ENCODE measurements at places on chromosomes 1 and 21.

DNA sequence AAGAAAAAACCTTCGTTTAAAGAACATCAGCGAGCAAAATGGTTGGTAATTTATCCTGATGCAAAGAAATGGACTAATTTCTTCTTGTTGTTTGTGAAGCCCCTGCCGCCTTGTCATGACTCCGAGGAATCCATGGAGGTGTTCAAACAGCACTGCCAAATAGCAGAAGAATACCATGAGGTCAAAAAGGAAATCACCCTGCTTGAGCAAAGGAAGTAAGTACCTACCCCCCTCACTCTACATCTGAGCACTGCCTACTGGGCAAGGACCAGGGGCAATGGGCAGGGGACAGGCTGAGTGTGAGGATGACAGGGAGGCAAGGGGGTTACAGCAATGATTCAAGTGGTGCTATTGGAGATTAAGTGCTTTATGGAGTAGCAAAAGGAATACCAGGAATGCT is 29.4 kb downstream of the MAP3K7CL start:
- DNase-seq, result no peak

DNA sequence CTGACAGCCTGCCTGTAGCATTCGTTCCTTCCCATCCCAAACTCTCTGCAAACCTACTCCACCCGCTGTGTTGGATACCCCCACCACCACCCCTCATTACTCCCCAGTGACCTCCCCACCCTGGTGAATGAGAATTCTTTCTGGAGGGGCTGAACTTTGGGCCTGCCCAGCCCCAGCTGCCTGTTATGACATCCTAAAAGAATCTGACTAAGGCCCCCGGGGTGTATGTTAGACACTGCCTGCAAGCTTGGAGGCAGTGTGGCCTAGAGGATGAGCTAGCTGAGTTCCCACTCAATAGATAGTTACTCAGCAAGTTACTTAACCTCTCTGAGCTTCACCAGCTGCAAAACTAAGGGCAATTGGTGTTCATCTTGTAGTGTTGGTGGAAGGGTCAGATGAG is 110.2 kb upstream of the FGGY start:
- DNase-seq, result no peak

GRCh38 chr1:89723863-89724262 is 90.9 kb downstream of the LRRC8C start:
- DNase-seq, result peak; percentile 8

- no peak for DNase-seq
These were observed 423 bp downstream of the URB1 start for GRCh38 chr21:32392299-32392879.

DNA sequence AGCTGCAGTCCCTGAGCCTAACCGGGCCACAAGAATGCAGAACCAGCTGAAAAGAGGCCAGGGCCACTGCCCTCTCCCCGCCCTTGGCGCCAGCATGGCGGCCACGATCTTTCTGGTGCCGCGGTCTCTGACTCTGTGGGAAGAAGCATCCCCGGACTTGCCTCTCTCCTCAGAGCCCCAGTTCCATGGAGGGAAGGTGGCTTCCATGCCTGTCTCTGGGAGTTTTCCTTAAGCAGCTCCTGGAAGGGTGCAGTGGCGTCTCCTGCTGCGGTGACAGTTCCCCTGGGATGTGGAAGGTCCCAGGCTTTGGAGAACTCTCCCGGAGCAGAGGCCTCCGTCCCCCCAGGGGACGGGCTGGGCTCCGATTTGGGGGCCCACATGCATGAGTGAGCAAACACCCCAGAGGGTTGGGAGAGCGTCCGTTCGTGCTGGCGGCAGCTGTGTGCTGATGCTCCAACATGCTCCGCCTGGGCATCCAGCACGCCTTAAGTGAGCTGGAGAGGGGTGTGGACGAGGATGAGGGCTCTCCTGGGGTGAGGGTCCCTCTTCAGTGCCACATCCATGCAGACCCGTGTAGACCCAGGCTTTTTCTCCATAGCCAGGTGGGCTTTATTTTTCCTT is 109.8 kb upstream of the COL6A1 start:
- no peak for DNase-seq

- no peak for DNase-seq
These were observed 36.8 kb downstream of the FBXO42 start for GRCh38 chr1:16315437-16315836.

- no peak for DNase-seq
These were observed 46.7 kb upstream of the PLPPR4 start for GRCh38 chr1:99217599-99217998.

DNA sequence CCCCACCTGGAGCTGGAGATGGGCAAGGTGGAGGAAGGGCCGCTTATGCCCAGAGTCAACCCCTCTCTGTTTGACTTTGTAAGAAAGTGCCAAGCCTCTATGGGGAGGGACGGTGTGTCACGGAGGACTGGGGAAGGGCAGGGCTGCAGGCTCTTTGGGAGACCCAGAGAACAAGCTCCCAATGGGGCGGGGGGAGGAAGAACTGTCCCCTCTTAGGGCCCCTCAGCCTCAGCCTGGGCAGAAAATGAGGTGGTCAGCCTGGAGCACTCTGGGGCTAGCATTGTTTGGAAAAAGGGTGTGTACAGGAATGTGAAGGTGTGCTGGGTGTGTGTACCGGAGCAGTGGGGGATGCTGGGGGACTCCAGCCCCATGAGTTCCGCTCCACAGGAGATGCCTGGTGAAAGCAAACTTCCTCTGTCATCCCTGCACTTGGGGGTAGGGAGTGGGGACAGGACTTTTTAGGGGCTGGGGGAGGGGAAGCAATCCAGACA is 1.2 kb upstream of the INAVA start:
- DNase-seq, result no peak

DNA sequence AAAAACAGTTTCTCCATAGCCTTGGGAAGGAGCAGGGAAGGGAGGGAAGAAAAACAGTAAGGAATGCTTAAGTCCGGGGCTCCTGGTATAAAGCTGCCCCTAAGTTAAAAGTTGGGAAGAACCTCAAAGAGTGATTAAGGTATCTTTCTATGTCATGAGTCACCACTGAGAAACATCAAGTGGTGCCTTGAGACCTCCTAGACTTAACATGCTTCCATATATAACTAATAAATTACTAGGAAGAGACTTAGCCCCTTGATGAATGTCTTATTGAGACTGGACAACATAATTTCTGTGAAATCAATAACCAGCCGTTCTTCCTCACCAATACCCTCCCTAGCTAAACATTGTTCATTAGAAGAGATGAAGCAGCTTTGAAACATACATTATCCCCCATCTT is 121.8 kb upstream of the SLC44A3 start:
- DNase-seq, result no peak

- DNase-seq, result no peak
These were observed 146.0 kb downstream of the MAGI3 start for GRCh38 chr1:113536182-113536780.

GRCh38 chr1:246794048-246794827 is 70.0 kb downstream of the SCCPDH start:
- DNase-seq, result no peak

DNA sequence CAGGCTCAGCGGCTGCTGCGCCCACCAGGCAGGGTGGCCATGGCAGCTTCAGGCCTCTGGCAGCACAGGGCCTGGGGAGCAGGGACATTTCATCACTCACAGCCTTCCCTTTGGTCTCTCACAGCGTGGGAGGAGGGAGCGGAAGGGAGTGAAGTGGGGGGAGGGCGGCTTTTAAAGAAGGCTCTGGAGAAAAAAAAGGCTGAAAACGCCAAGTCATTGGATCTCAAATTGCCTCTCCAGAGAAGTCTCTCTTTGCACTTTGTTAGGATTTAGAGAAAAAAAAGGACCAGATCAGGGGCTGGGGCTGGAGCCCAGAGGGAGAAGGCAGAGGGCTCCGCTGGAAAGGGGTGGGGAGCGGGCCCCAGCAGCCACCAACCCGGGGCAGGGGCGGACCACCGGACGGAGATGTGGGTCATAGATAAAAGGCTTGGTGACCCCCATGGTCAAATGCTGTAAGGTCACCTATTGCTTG is 209.9 kb downstream of the GRIK3 start:
- no peak for DNase-seq

GRCh38 chr21:37503848-37504467 is 137.4 kb downstream of the DYRK1A start:
- no peak for DNase-seq

- no peak for DNase-seq
These were observed 74.1 kb upstream of the IRF2BP2 start for GRCh38 chr1:234683861-234684632.

- no peak for DNase-seq
These were observed 2.2 kb downstream of the UBAP2L start for GRCh38 chr1:154222918-154223317.

- DNase-seq, result no peak
These were observed 3.4 kb downstream of the LHX9 start for GRCh38 chr1:197920414-197921117.

DNA sequence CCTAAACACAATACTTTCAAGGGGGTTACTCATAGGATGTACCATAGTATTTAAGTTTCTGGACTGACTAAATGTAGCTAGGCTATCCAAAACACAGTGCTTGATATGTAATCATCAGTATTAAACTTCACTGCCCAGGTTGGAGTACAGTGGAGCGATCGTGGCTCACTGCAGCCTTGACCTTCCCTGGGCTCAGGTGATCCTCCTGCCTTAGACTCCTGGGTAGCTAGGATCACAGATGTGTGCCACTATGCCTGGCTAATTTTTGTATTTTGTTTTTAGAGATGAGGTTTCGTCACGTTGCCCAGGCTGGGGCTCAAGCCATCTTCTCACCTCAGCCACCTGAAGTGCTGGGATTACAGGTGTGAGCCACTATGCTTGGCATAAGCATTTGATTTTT is 10.6 kb downstream of the NASP start:
- DNase-seq, result no peak

DNA sequence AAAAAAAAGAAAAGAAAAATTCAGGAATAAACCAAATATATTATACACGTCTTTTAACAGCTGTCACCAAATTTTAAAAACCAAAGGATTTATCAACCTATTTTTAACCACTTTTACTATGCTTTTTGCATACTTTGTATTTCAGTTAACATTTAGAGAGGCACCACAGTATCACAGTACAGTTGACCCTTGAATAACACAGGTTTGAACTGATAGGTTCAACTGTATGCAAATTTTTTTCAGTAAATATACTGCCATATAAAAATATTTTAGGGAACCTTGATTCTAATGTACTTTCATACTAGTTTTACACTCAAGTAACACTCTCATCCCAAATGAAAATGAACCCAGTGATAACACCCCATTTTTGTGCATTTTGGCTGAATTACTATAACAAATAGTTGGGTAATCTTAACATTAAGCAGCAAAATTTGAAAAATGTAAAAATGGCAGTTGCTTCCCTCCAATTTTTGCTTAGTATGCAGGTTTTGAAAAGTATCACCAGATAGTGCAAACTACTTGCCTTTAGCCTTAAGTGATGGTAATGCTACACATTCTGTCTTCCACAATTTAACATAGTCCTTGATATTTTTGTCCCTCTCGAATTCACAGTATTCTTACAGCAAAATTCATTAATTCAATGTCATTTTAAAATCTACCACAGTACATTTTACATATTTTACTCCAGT is 10.8 kb upstream of the ADCY10 start:
- DNase-seq, result no peak

DNA sequence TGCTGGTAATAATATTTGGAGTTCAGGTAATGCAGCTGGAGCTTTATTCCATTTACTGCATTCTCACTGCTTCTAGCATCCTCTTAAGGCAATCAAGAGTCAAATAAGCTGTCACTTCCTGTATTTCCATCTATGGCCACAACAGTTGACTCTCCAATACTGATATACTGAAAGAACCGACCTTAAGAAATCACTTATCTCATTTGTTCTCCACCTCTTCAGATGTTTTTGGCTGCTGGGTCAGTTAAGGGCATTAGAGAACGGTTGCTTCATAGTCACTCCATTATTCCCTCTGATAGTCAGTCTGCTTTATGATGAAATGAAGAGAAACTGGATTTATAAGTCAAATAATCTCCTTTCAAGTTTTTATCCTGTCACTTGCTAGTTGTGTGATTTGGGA is 14.2 kb upstream of the RGS4 start:
- DNase-seq, result no peak

DNA sequence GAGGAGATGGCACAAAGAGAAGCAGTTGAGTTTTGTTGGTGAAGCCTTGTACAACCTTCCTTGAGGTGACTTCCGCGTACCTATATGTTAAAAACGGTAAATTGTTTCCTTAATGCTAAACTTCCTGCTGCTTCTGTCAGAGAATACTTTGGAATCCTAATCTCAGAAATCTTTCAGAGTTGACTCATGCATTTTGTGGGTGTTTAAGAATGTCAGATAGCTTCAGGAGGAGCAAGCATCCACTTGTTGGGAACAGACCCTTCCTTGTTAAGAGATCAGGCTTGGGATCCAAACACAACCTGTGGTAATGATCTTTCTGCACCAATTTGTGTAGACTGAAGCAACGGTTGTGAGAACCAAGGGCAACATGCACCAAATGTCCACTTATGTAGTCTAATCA is 29.5 kb downstream of the AK4 start:
- no peak for DNase-seq

GRCh38 chr1:185388346-185388745 is 71.3 kb upstream of the IVNS1ABP start:
- no peak for DNase-seq

DNA sequence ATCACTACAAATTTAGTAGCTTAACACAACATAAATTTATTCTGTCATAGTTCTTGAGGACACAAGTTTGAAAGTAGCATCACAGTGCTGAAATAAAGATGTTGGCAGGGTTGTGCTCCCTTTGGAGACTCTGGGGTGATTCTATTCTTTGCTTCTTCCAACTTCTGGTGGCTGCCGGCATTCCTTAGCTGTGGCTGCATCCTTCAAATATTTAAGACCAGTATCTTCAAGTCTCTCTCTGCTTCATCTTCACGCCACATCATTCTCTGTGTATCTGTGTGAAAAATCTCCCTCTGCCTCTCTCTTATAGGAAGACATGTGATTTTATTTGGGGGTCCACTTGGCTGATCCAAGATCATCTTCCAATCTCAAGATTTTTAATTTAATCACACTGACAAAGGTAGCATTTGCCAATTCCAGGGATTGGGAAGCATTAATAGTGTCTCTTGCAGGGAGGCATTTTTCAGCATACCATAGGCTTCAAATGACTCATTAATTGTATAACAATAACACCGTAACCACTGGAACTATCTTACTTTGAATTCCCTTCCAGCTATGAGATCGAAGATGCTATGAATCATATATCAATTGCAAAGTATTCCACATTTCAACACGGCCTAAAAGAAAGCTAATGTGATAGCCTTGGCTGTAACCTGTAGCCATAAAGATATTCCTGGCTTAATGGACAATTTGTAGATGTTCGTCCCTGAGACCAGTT is 74.6 kb downstream of the DPT start:
- DNase-seq, result no peak

GRCh38 chr1:15211424-15211823 is 35.6 kb upstream of the FHAD1 start:
- DNase-seq, result no peak

DNA sequence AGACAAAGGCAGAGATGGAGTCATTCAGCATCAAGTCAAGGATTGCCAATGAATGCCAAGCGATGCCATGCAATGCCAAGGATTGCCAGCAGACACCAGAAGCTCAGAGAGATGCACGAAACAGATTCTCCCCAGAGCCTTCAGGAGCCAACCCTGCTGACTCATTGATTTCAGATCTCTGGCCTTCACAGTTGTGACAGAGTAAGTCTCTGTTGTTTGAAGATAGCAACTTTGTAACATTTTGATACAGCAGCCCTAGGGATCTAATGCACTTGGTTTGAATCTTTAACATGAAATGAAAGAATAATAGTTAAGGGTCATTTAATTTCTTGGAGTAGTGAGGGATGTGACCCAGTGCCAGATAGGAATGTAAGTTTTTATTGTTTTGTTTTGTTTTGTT is 287.4 kb upstream of the RUNX1 start:
- DNase-seq, result no peak

- DNase-seq, result no peak
These were observed 129.9 kb upstream of the NEGR1 start for GRCh38 chr1:72412286-72412685.

- no peak for DNase-seq
These were observed 142.1 kb upstream of the COL11A1 start for GRCh38 chr1:103250441-103250861.

Measured in anterior cingulate cortex (tissue), 58 donors.